ENCODE measurements at places on chromosomes 4 and X.

DNA sequence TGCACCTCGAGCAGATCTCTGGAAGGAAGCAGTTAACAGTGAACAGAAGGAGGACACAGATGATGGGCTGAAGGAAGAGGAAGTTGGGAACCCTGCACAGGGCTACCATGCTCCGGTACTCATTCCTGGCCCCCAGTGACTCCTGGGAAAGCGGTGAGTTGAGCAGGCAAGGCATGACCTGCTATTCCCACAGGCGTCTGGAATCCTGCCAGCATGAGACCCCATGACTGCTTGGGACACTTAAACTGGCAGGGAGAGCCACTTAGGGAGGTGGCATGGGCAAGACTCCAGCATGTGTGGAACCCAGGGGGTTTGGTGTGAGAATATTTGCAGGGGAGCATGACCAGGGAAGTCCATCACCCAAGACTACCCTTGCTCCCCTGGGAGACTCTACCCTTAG, 1056.4 kb upstream of the POU3F4 start:
- DNase-seq = no peak

DNA sequence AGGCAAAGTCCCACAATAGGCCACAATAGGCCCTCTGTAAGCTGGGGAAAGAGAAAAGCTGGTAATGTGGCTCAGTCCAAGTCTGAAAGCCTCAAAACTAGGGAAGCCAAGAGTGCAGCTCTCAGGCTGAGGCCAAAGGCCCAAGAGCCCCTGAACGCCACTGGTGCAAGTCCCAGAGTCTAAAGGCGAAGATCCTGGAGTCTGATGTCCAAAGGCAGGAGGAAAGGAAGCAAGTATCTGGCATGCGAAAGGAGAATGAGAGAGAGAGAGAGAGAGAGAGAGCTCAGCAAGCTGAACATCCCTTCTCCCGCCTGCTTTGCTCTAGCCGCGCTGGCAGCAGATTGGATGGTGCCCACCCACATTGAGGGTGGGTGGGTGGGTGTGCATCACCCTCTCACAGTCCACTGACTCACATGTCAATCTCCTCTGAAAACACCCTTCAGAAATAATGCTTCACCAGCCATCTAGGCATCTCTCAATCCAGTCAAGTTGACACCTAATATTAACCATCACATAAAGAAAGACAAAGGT, 30.9 kb upstream of the ELF2 start:
- no peak for DNase-seq

DNA sequence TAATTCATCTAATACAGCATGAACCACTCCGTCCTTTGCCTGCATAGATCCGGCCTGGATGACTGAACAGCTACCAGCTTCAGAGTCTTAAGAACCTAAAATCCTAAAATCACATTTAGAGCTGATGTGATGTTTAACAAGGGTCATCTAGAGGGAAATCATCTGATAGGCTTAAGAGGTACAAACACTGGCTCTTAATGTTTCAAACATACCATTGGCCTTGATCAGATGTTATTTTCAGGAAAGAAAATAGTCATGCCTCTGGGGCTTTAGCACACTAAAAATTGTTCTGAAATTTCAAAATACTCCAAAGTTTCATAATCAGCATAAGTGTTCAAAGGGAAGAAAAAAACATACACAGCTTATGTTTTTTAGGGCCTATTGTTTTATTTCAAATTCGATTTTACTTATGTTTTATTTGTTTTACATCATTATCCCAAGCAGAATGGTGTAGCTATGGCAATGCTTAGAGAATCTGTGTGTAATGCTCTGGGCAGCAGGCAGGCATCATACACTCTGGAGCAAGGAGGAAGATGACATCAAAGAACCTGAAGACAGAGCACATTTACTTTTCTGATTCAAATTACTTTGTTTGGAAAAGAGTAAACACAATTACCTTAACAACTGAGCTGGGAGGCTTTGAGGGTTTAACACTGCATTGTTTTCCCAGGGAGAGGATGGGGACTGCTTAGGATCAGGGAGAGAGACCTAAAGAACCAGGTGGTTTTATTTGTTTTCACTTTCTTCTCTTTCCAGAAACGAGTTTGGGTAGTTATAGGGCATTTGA, 25.3 kb upstream of the LEF1 start:
- DNase-seq = no peak

DNA sequence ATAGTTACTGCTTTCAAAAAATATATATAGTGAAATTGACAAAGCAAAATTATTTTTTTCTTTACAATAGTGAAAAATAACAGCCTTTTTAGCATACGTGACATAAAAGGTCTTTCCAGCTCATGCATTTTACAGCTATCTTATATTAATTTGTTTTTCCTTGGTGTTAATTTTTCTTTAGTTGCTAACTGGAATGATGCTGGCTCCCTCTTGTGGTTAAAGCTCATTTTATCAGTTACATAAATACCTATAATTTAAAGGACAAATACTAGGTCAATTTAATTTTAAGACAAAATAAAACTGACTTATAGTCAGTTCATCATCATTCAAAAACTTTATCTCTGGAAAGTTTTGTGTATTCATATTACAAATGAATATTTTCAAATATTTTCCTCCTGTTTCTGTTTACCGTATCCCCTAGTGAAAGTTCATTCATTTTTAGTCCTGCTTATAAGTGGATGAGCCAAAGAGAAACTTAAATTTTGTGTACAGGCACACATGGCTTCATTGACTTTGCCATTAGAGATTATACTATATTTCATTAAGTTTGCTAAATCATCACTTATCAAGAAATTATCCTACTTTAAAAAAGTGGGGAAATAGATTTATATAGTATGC, 9.9 kb upstream of the ANAPC4 start:
- no peak for DNase-seq

DNA sequence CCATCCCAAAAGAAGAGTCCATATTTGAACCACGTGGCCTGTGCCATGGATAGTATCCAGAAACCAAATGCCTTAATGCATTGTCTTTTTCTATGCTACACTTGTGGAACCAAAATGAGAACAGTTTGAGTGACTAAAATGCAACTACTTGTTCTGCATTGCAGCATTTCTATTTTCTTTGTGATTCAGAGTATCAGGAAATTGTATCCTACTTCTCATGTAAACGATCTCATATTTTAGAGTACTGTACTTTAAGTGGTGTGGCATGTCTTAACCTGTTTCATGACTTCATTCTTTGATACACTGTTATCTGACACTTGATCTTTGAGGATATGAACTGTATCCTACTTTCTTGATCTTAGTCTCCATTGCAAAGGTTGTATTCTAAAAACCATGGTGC, 167.2 kb upstream of the WDR1 start:
- DNase-seq = no peak

Data from stimulated activated CD8-positive, alpha-beta memory T cell treated with anti-CD3 and anti-CD28 coated beads, Interleukin-4, amount 100 ng/mL, for 4 hours (primary cell).